ENCODE measurements at places on chromosomes 2 and 18. TPM values are rescaled to one million over a fixed set of nuclear protein-coding genes. Genes with fewer than 3 reads are reported as not detected.

DNA sequence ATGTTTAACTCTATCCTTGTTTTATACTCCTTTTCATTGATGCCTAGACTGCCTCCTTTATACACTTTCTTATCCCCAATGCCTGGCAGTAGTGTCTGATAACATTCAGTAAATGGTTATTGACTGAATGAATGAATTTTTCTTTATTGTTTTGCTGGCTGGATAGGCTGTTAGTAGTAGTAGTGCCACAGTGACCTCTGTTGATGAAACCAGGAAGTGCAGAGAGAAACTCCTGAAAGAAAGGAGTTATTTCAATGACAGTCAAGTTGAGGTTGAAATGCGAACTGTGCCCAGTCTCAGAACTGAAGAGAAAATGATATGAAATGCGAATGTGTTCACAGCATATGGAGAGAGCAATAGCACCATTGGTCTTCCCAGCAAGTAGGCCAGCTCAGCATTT, 26.8 kb upstream of the SLC9A2 start:
- H3K27me3 ChIP-seq: no peaks in the 10 kb centered on the region
- no peaks in the 10 kb centered on the region for H3K36me3 ChIP-seq
- H3K4me3 ChIP-seq: no peak overlapping the region
- H3K4me1 ChIP-seq: peaks cover 21% of the 10 kb centered on the region
- peak overlapping the region; percentile 77 for H3K27ac ChIP-seq

DNA sequence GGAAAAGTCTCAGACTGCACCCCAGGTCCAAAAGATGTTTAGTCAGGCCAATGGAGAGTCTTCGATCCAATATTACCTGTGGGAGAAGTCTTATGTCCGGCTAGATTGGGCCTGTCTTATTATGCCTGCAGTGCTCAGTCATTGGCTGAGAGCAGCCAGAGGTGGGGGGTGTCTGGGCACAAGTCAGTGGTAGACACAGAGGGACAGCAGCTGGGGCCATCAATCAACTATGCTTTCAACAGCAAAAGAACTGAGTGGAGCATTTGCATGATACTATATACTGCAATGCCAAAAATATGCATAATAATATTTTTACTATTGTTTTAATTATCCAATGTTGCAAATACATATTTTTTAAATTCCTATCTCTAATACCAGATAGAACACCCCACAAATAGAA, 298.6 kb upstream of the CDH20 start:
- H3K27ac ChIP-seq: no peak overlapping the region
- DNase-seq: no peak
- no peaks in the 10 kb centered on the region for H3K4me1 ChIP-seq
- H3K27me3 ChIP-seq: no peaks in the 10 kb centered on the region
- no peak overlapping the region for H3K4me3 ChIP-seq
- no peaks in the 10 kb centered on the region for H3K36me3 ChIP-seq

DNA sequence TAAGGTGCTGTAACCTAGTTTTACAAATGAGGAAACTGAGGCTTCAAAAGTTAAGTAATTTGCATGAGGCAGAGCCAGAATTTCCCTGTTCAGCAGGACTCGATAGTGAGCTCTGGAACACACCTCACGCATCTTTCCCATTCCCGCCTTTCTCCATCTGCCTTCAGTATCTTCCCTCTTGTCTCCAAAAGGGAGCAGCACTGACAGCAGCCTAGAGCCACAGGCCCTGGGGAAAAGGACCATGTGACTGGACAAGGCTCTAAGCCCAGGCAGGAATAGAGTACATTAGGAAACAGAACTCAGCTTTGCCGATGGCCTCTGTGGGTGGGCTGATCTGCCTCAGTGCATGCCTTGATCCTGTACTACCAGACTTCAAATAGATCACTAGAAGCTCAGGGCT, 21.5 kb downstream of the GPR155 start:
- no peaks in the 10 kb centered on the region for H3K4me1 ChIP-seq
- DNase-seq: peak; percentile 27
- H3K27me3 ChIP-seq: no peaks in the 10 kb centered on the region
- H3K36me3 ChIP-seq: no peaks in the 10 kb centered on the region
- H3K27ac ChIP-seq: no peak overlapping the region
- H3K4me3 ChIP-seq: no peak overlapping the region

DNA sequence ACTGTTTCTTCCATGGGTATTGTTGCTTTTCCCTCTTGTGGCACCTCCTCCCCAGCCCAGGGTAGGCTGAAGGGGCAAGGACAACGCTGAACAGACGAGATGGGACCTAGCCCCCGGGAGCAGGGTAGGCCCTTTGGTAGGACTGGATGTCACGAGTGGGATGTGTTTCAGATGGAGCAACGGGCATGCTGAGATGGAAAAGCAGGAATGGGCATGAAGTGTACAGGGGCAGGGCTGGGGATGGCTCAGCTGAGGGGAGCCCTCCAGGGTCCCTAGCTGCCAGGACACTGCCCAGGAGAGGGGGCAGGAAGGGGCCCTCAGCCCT, 33.4 kb downstream of the ARHGEF4 start:
- DNase-seq: no peak
- no peaks in the 10 kb centered on the region for H3K36me3 ChIP-seq
- peaks cover 2% of the 10 kb centered on the region for H3K4me1 ChIP-seq
- no peak overlapping the region for H3K27ac ChIP-seq

DNA sequence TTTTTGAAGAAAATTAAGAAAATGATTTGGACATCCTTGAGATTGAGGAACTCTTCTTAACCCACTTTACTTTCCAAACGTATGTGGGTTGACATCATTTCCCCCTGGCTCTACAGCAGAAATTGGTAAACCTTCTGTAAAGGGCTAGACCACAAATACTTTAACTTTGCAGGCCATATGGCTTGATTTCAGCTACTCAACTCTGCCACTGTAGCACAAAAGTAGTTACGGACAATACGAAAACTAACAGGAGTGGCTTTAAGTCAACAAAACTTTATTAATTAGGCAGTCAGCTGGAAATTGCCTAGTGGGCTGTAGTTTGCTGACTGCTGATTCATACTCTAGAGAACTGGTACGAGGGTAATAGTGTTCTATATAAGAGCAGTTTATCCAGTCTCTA, 83.2 kb upstream of the DTNB start:
- H3K4me1 ChIP-seq: no peaks in the 10 kb centered on the region
- H3K4me3 ChIP-seq: no peak overlapping the region
- DNase-seq: no peak
- no peak overlapping the region for H3K27ac ChIP-seq
- H3K27me3 ChIP-seq: no peaks in the 10 kb centered on the region

- no peaks in the 10 kb centered on the region for H3K36me3 ChIP-seq
- no peak overlapping the region for H3K4me3 ChIP-seq
- H3K27me3 ChIP-seq: no peaks in the 10 kb centered on the region
- H3K27ac ChIP-seq: no peak overlapping the region
Observed at GRCh38 chr2:141103216-141103615, 1027.6 kb downstream of the LRP1B start.

DNA sequence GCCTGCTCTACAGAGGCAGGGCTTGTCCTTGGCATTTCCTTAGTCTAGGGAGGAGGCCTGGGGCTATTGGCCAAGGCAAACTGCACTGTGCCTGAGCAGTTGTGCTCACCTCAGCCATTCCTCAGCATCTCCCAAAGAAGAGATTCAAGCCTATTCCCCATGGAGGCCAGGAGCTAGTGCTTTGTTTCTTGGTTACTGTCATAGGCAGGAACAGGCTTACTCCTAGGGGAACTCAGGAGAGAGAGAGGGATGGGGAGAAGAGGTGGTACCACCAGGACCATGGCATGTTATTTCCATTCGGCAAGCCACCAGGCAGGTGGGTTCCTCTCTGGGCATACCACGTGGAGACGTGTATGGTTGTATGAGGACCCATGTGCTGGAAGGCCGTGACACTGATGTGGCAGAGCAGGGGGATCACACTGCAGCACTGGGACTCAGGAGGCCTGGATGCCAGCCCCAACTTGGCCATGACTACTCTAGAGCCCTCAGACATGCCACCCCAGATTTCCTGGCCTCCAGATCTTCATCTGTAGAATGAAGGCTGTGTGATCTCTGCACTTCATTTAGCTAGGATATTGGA, 233.7 kb downstream of the LOXHD1 start:
- no peak overlapping the region for H3K27ac ChIP-seq
- no peaks in the 10 kb centered on the region for H3K4me1 ChIP-seq
- no peak for DNase-seq
- H3K27me3 ChIP-seq: no peaks in the 10 kb centered on the region
- no peaks in the 10 kb centered on the region for H3K36me3 ChIP-seq

SNTG2 gene
- total RNA-seq: 6.2 TPM

DAPL1 gene
- not detected for total RNA-seq

C2orf80 gene
- not detected for total RNA-seq
